ENCODE measurements at places on chromosomes 7 and 10.
A peak's percentile ranks its signal among the peaks of the same experiment; 100 is the strongest.

DNA sequence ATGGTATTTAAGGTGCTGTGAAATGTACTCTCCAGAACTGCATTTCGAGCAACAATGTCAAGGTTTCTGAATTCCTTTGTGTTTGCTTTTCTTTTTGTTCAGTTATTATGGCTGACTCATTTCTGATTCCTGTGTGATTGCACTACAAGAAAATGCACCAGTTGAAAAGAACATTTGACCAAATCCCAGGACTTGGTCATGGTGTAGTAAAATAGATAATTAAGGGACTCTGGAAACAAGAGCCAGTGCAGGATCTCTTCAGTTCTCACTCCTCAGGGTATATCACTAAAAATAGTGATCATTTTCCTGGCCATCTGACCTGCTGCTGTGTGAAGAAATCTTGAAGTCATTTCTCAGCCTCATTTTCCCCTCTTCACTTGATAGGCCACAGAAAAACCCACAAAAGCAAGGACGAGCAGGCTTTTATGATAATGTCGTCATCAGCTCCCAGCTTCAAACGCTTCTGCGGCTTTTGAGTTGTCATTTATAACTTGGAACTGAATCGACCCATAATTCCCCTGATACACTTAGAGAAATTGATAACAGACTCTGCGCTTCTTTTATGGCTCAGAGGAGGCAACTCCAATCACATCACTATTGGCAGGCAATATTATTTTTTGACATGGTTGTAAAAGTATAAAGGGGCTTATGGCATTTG is 274.7 kb downstream of the HDAC9 start:
- no peak for DNase-seq

- DNase-seq, result no peak
Observed at GRCh38 chr10:130772676-130773075, 538.8 kb downstream of the TCERG1L start.

DNA sequence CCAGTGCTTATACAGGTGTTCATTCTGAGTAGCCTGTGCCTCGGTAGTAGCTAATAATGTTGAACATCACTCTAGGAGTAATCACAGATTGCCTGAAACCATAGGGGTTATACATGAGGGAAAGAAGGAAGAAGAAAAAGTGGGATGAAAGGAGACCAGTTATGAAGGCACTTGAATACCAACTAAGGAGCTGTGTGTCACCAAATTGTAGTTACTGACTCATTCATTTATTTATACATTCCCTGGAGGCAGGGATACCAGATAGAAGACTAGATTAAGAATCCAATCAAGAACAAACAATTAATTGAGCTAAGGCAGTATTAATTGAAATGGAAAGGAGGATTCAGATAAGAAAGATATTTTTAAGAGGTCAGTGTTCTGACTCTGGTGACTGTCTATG is 129.6 kb upstream of the PRPS1L1 start:
- no peak for DNase-seq

DNA sequence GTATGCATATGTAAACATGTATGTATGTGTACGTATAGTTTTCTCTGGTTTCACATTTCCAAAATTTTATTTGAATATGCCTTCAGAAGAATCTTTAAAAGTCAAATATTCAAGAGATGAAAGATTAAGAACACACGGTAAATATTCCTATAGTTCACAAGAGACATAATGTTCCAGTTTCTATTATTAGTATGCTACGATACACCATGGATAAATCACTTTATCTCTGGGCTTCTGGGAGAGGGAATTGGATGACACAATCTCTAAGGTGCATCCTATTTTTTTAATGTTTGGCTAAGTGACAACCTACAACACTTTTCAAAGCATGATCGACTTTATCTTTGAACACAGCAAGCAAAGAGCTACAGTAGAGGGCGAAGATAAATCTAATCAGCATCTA is 13.8 kb downstream of the TM9SF3 start:
- DNase-seq, result no peak

- DNase-seq, result no peak
Observed at GRCh38 chr10:89256340-89256739, 4.8 kb upstream of the LIPA start.

DNA sequence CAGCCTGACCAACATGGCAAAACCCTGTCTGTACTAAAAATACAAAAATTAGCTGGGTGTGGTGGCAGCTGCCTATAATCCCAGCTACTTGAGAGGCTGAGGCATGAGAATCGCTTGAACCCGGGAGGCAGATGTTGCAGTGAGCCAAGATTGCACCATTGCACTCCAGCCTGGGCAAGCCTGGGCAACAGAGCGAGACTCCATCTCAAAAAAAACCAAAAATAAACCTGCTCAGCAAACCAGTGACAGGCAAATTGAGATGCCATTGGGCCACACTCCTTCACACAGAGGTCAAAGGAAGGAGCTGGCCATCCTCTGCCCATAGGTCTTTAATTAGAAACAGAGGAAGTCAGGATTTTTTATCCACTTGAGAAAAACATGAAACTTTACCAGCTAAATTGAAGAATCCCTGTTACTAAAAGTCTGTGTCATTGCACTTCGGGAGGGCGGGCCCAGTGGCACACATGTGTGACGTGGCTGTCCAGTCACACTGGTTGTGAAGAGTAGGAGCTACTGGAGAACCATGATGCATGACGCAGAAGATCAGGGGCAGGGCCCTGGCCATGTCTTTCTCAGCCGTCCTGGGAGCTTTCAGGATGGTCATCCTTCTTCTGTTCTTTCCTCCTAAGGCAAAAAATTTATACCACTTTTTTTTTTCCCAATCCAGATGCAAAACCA is 118.3 kb upstream of the ZNF438 start:
- DNase-seq, result no peak

- no peak for DNase-seq
Observed at GRCh38 chr10:14271621-14272020, 59.1 kb downstream of the FRMD4A start.

GRCh38 chr7:32215697-32216096 is 145.5 kb upstream of the PDE1C start:
- DNase-seq, result no peak

DNA sequence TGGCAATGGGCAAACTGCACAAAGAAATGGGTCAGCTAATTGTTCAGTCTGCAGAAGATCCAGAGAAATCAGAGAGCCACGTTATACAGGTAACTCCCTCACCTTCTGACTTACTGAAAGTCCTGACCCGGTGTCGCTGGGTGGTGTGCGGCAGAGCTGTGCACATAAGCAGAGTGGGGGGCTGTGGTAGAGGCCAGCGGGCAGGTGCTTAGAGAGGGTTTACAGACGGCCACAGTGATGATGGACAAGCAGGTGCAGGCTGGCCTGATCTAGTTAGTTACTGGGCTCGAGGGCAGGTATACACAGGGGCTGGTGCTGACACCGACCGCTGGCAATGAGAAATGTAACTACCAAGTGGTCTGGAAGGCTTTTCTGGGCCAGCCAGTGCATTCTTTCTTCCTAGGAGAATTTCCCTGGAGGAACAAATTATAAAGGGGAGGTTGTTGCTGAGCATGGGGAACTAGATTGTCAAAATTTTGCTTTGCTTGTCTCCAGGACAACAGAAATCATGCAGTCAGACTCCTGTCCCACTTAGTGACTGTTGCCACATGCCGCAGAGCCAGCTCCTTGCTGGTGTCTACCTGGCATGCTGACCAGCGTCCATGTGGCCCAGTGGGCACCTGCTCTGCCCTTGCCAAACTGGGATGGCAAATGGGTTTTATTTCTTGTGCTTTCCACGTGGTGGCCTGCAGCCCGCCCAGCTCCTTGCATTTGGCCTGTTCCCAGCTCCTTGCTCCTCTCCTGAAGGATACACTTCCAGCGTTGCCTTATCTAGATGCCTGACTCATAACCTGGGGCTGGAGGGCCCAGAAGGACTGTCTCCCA is 28.8 kb downstream of the DENND10 start:
- DNase-seq, result no peak

- no peak for DNase-seq
Observed at GRCh38 chr10:30062582-30062981, 3.2 kb upstream of the JCAD start.

DNA sequence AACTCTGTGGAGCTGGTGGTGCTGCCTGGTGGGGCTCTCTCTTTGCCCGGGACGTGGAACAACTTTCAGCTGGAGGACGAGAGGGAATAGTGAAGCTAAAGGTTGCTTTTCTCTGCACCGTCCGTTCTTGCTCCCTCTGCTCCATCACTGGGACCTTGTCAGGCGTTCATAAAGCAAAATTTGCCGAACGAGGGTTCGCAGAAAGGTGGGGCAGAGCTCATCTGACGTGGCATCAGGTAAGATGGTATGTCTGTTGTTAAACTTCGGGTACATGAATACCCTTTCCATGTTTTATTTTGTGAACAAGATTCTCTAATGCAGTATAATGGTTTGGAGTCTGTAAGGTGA is 416 bp downstream of the BBS9 start:
- no peak for DNase-seq

DNA sequence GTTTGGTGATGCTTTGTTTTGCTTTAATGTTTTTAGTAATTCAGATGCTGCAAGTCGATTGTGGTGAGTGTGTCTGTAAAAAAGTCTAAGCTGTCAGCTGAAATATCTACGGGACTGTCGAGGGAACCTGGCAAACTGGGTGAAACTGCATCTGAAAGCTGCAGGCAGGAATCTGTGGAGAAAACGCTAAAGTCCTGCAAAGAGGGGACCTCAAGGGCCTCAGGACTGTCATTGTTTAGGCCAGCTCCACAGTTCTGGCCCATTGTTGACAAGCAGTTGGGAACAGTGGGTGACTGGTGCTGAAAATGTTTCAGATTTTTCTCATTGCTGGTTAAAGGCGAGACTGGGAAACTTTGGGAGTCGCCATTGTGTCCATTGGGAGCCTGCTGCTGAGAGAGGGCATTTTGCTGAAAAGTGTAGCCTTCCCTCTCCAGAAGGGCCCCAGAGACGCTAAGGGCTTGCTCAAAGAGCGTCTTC is 1.8 kb downstream of the HOXA2 start:
- DNase-seq, result no peak

- DNase-seq, result no peak
Observed at GRCh38 chr7:11373546-11374142, 400.0 kb downstream of the PHF14 start.

DNA sequence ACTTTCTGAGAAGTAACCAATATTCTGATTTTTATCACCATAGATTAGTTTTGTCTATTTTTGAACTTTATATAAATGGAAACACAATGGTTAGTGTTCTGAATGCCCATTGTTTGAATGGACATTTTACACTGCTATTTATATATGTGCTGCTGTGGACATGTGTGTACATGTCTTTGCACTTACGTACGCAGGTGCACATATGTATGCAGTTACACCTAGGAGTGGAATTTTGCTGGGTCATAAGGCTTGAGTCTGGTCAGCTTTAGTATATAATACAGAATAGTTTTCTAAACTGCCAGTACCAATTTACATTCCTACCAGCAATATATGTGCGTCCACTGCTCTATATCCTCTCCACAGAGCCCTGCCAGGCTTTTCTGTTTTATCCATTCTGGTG is 24.5 kb upstream of the ZEB1 start:
- DNase-seq, result no peak

DNA sequence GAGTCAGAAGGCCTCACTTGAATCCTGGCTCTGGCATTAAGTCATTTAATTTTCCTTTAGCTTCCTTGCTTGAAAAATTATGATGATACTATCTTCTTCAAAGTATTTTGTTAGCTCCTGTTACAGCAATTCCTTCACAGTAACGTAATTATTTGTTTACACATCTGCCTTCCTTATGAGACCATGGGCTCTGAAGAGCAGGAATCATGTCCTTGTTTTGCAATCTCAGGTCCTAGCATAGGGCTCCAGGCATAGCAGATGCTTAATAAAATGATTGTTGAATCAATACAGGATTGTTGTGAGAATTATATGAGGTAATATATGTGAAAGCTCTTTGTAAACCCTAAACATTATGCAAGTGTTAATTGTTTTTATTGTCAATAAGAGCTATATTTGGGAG is 25.5 kb downstream of the KLHDC10 start:
- no peak for DNase-seq

GRCh38 chr7:5064391-5065106 is 18.9 kb downstream of the RBAK start:
- DNase-seq, result no peak

- peak; percentile 2 for DNase-seq
Observed at GRCh38 chr7:69373171-69374043, 224.9 kb upstream of the AUTS2 start.

- no peak for DNase-seq
Observed at GRCh38 chr10:88181902-88182600, 318.6 kb downstream of the PTEN start.

DNA sequence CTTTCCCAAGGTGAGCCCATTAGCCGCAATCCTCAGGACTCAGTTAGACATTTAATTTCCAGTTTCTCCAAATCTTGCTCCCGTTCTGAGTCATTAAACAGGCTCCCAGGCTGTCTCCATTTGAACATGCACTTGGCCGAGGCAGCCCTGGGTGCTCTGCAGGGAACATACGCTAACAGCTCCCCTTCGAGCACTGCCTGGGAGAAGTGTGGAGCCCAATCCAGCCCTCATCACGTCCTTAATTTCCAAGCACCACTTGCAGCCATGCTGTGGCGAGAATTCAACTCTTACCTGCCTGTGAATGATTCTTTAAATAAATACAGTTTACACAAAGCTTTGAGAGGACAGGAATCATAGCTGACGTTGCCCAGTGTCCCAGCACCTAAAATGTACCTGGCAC is 218.2 kb downstream of the CCSER2 start:
- no peak for DNase-seq

DNA sequence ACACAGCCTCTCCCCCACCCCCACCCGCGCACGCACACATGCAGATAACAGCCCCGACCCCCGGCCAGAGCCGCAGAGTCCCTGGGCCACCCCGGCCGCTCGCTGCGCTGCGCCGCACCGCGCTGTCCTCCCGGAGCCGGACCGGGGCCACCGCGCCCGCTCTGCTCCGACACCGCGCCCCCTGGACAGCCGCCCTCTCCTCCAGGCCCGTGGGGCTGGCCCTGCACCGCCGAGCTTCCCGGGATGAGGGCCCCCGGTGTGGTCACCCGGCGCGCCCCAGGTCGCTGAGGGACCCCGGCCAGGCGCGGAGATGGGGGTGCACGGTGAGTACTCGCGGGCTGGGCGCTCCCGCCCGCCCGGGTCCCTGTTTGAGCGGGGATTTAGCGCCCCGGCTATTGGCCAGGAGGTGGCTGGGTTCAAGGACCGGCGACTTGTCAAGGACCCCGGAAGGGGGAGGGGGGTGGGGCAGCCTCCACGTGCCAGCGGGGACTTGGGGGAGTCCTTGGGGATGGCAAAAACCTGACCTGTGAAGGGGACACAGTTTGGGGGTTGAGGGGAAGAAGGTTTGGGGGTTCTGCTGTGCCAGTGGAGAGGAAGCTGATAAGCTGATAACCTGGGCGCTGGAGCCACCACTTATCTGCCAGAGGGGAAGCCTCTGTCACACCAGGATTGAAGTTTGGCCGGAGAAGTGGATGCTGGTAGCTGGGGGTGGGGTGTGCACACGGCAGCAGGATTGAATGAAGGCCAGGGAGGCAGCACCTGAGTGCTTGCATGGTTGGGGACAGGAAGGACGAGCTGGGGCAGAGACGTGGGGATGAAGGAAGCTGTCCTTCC is 620 bp downstream of the EPO start:
- no peak for DNase-seq

DNA sequence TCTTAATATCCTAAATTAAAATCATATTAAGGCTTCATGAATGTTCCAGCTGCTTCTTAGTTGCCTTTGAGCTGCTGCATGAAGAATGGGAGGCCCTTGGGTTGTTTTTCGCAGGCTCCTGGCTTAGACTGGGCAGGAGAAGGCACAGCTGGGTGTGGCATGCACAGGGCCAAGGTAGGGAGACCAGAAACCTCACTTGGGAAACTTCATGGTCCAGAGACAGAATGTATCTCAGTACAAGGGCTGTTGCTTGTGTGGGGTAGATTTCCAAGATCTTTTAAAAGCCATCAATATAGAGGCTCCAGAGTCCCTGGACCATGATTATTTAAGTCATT is 49.9 kb downstream of the BUB3 start:
- no peak for DNase-seq
